Esophagus squamous epithelium (tissue), 5 donors: ENCODE measurements at places on chromosomes 1 and 21.

DNA sequence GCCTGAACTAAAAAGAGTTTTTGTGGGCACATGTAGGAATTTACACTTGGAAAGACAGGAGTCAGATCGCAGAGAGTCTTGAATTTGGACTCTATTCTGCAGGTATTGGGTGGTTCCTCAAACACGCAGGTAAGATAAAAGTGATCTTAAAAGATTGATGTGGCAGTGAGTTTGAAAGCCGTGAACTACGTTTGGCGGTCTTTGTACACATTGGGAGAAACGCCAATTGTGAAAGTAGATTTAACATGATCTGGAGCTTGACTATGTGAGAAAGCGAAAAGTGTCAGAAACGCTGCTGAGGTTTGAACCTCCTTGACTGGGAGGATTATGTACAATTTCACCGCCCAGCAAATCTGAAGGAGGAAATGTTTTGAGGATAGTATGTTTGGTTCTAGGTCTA is 1.5 kb upstream of the PPP2R5A start:
- no peak for DNase-seq

DNA sequence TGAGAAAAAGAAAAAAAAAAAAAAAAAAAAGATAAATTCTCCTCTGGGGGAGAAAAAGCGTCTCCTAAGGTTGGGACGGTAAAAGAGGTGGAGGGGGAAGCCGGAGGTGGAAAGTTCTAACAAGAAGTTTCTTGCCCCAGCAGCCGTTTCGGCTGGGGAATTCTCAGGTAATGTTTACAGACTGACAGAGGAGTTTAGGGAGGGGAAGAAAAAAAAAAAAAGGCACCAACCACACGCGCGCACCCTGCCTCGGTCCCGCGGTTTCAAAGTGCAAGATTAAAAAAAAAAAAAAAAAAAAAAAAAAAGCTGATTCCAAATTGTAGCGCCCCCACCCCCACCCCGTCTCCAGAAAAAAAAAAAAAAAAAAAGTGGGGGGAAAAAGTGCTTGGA is 504 bp downstream of the DHRS3 start:
- no peak for DNase-seq

DNA sequence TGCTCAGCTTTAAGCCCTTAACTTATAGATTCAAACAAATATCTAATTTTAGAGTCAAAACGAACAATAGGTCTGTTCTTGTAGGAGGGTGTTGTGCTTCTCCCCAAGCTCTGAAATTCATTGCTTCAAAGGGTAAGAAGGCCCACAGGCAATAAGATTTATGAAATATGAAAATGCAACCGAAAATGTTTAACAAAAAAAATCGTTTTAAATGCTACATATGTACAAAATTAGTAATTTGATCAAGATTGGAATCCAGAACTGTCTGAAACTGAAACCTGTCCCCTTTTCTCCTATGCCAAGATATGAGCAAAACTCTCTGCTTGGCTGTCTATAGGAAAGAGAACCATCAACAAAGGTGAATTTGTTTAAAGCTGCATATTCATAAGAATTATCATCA is 534.3 kb downstream of the PLPP3 start:
- DNase-seq, result no peak

GRCh38 chr1:162381383-162381782 is at the start of gene C1orf226:
Gene C1orf226 (plus strand): TSS chr1:162381728. CDS start chr1:162381902, 174 bp downstream.
- DNase-seq, result no peak

DNA sequence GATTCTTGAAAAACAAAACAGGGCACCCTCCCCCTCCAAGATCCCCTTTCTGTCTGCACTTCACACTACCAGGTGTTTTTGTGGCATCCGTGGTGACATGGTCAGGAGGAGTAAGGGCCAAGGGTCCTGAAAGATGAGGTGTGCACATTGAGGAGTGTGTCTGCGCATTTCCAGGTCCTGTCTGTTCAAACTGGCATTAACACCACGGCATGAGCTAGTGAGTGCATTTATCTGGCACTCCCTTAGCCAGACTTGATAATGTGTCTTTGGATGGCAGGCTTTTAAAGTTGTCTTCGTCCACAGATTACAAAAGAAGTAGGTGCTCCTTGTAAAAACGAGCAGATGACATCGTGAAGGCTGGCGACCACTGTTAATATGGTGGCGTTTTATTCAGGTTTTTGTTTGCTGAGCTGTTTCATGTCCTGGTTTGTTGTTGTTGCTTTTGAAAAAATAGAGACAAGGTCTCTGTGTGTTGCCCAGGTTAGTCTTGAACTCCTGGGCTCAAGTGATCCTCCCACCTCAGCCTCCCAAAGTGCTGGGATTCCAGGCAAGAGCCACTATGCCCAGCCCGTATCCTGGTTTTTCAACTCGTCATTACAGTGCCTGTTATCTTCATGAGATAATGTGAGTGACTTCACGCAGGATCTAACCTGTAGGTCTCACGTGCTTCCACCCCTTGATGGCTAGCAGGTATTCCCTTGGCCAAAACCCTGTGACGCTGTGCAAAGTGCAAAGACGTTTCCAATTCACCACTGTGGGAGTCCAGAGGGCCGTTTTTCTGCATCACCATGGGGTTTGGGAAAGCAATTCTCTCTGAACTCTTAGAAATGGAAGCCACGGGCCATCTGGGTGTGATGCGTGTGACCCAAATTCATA is 4.2 kb downstream of the TMEM51 start:
- no peak for DNase-seq

- DNase-seq, result no peak
Measured at GRCh38 chr1:228471762-228472398, 15.3 kb upstream of the RNF187 start.

DNA sequence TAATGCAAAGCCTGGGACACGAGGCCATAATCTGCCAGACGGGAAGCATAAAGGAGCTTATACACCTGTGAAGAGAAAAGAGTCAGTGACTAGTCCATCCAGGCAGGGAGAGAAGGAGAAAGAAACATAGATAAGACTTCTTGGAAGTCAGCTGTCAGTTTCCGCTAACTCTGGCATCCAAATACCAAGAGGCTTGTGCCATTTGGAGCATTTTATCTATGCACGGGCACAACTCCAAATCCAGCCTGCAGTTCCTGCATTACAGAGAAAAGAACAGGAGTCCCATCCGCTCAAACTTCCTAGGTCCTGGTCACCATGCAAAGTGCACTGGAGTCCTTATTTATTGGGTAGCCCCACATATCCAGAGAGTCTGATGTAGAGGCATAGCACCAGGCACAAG is 27.9 kb downstream of the SEC16B start:
- DNase-seq, result no peak

DNA sequence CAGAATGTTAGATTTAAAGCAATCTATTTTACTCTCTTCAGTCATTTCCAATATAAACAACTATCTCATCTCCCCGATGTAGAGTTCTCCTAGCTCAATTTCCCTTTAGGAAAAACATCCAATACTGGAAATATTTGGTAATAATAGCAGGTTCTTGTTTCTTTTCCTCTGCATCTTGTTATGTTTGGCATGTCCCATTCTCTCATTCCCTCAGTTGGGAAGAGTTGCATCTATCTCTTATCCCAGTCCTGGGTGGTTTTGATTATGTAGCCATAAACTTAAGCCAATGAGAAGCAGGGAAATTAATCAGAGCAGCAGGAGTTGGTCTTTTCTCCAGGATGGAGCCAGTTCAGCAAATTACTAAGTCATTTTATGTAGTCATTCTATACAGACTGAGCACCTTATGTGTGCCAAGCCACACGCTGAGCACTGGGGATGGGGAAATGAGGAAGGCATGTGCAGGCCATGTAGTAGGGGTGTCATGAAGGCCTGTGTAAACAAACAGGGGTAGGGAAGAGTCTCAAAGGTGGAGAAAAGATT is 418.2 kb upstream of the NFIA start:
- no peak for DNase-seq

GRCh38 chr1:44264451-44264771 is 51.1 kb downstream of the DMAP1 start:
- no peak for DNase-seq

DNA sequence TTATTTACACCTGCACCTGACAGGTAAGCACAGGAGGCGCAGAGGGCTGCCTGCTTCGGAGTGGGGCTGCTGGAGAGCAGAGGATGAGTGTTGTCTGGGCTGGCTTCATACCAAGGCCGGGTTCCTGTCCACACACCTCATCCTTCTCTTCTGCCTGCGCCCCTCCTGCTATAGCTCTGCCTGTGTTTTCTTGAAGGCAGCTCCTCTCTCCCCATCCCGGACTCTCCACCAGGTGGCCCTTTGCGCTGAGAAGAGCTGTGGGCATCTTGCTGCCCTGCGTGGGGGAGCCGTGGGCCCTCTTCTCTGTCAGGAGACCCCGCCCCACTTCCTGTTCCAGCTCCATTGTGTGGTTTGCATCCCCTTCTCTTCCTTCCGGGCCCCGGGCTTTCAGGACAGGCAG is 35.0 kb downstream of the ARHGEF10L start:
- no peak for DNase-seq

GRCh38 chr21:36691555-36692041 is 7.3 kb upstream of the SIM2 start:
- no peak for DNase-seq

GRCh38 chr1:41641475-41641814 is 157.0 kb upstream of the EDN2 start:
- no peak for DNase-seq

DNA sequence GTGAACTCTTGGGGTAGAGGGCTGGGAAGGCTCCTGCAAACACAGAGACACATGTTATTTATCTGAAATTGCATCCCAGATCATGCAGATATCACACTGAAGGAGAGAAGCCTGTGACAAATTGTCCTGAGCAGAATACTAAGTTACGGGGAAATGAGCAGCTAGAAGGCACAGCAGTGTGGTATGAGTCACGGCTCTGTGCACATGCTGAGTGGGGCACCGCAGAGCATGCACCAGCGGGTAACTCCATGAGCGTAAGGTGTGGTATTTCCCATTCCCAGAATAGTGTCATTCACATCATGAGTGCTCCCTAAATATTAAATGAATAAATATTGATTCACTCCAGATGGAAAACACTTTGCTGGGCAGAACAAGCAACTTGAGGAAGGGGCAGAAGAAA is 21.3 kb upstream of the FCRL2 start:
- DNase-seq, result no peak

DNA sequence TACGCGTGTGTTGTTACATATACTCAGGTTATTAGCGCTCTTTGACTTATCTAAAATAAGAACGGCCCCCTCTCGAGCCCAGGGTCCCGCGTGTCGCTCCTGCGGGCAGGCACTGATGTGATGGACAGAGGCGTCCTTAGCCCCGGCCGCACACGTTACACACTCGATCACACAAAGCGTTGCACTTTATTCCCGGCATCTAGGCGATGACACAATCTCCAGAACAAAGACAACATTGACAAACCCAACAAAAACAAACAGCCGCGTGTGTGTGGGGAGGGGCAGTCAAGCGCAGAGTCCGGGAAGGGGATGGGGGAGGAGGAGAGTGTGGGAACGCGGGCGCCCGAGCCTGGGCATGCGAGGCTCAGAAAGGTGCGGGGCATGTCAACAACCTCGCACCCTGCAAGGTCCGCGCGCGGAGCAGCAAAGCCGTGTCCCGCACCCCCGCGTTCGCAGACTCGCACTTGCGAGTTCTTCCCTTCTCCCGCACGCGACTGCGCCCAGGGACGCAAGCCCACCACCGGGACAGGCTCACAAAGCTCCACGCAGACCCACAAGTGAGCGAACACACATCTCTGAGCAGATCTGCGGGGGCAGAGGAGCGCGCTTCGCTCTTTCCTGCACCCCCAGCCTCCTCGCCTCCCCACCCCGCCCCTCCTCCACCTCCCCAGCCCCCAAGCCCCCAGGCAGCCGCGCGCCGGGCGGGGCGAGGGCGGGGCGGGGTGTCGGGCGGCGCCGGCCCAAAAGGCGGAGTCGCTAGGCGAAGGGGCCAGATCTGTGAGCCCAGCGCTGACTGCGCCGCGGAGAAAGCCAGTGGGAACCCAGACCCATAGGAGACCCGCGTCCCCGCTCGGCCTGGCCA is at the start of gene EFNA1:
TSS of gene EFNA1 (plus strand) at position 772 of the 862 bp plus-strand sequence. CDS start 102 bp downstream, outside the sequence.
- no peak for DNase-seq

DNA sequence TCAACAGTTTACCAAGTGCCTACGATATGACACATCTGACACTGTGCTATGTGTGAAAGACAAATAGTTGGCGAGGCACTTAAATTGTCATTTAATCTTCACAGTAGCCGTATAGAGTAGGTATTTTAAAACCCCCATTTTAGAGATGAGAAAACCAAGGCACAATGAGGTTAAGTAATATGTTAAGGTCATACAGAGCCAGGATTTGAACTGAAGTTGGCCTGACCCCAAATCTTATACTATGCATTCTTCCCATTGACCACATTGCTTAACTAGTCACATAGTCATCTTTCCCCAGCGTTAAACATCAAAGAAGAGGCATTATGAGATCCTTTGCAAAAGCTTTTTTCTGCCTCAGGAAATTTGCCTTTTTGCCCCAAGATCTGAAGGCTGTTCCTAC is 3.9 kb downstream of the INKA2 start:
- no peak for DNase-seq

- DNase-seq, result no peak
Measured at GRCh38 chr1:53514436-53514835, 55.2 kb downstream of the DMRTB1 start.

GRCh38 chr1:21668232-21668950 is 766 bp downstream of the RAP1GAP start:
- DNase-seq, result no peak

DNA sequence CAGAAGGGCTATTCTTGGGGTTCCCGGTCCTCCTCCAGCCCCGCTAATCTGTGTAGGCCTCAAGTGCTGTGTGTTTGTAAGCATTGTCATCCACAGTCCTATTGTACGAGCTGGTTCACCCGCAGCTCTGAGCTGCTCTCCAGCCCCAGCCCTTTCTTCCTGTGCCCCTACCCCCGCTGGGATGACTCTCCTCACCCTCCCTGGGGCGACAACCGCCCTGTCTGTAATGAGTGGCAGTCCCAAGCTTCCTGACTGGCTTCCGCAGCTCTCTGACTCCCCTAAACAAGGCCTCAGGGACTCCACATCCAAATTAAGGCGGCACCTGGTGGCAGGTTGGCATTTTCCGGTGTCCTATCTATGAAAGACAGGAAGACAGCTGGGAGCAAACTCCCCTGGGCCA is 45.8 kb downstream of the TFF3 start:
- DNase-seq, result no peak

- no peak for DNase-seq
Measured at GRCh38 chr1:39145331-39145965, 59.0 kb upstream of the MACF1 start.

- no peak for DNase-seq
Measured at GRCh38 chr21:32388306-32388705, 4.5 kb downstream of the URB1 start.

GRCh38 chr1:112464501-112464900 is 44.3 kb upstream of the WNT2B start:
- DNase-seq, result no peak

- DNase-seq, result no peak
Measured at GRCh38 chr1:106232128-106232527, 824.3 kb upstream of the PRMT6 start.

DNA sequence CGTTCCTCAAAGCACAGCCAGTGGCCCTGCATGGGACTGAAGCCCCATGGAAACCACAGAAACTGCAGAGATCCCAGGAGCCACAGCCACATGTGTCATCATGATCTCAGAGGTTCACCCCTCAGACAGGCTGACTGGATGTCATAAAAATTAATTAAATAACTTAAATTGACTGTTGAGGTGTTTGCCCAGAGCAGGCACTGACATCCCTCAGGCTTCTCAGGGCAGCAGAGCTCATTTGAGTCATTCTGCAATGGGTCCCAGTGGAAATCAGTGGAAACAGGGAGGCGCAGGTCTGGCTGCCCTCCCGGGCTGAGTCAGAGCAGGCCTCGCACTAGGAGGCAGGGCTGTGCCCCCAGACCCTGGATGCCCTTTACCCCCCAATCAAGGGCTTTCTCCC is 135.1 kb downstream of the CDC7 start:
- DNase-seq, result no peak
